ENCODE measurements at places on chromosomes 6 and 20.

- DNase-seq, result no peak
Measured at GRCh38 chr6:6661191-6661590, 72.7 kb downstream of the LY86 start.

GRCh38 chr20:33408716-33409654, 7.7 kb upstream of the CDK5RAP1 start:
- no peak for DNase-seq

GRCh38 chr6:95973976-95974375, 41.8 kb upstream of the FUT9 start:
- no peak for DNase-seq

DNA sequence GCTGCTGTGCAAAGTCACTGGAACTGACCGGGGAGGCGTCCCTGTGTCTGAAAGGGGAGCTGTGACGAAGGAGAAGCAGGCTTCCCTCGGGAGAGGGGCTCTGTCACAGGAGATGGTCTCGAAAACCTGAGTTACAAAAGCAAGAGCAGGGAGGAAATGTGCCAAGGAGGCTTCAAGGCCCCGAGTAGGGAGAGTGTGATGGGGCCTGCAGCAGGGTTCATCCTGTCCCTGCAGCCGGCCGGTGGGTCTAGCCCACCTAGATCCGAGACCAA, 16.7 kb downstream of the DYNLT1 start:
- no peak for DNase-seq

DNA sequence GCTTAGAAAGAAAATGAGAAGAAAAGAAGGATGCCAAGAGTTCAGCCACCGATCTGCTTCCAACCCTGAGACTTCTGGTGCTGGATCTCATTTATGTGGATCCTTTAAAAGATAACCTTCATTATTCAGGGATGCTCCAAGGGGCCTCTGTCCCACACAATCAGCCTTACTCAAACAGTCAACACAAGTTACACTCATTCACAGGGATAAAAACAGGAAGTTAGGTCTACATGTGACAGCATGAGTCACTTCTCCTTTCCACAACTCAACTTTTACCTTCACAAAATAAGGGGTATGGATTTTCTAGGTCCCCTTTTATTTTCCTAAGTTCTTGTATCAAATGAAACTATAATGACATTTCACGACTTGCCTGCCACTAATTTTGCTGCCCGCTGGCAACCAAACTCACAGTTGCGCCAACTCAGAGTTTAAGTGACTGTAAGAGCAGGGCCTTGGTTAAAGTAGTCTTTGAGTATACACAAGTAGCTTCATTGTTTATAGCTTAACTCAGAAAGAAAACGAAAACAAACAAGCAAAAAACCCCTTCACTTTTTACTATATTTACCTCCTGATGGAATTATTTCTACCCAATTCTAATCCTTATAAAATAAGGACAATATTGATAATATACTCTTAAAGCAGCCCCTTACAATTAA, 278.8 kb upstream of the RUNX2 start:
- DNase-seq, result peak; percentile 32

DNA sequence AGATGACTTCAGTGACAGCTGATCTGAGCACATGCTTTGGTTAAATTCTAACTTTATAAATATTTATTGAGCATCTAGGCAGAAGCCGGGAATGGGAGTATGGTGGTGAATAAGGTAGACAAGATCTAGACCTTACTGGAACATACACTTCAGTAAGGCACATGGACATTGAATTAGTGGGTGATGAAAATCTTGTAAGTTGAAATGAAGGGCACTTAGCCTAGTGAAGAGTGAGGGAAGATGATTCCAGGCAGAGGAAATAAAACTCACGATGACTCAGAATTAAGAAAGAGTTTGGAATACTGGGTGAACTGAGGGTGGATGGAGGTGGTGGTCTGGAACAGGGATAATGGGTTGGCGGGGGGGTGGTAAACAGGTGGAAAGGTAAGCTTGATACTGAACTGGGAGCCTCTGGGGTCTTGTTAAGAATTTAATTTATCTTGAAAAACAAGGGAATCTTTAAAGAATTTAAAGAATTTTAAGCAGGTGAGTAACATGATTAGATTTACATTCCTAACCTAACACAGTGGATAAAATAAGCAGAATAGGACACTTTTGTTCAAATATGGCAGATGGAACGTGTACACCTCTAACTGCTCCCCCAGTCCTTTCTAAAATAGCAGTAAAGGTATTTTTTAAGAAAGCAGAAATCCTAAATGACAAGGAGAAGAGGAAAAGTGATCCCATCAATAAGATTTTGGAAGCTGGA, 75.2 kb upstream of the ARHGAP18 start:
- no peak for DNase-seq

DNA sequence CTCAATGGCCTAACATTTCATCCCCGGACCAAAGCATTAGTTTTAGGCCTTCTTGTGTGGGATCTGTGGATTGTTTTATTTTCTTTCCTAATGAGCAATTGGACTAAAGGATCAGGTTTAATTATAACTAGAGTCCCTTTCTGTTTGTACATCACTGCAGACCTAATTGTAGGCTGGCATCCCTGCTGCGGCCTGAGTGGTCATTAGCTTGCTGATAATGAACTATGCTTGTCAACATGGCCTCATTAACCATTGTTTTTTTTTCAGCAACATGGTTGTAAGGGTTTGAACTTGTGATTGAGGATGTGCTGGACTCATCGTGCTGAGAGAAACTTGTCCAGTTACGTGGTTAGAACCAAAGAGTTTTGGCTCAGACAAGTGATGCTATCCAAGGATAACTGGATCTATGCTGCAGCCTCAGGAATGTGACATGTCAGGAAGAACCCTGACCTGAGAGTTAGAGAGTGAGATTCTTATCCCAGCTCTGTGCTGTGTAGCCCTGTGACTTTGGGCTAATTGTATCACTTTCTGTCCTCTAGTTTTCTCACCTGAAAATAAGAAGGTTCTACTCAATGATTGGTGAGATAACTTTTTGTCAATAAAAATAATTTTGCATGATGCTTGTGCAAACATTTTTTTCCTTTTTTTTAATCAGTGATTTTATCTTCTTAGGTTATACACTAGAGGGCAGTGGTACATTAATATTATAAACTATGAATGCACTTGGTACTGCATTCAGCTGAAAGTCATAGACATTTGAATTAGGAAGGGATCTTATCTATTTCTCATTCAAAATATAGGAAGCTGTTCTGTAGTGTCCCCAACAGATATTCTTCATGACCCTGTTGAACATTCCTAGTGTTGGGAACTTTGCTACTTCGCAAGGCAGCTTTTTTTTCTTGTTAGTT, 140.9 kb downstream of the RNF144B start:
- DNase-seq, result peak; percentile 13

GRCh38 chr6:92977018-92977417, 442.3 kb downstream of the EPHA7 start:
- DNase-seq, result no peak

GRCh38 chr20:25045343-25045712, 12.6 kb downstream of the ACSS1 start:
- DNase-seq, result no peak

GRCh38 chr6:35174501-35174900, 33.4 kb upstream of the TCP11 start:
- DNase-seq, result no peak

- no peak for DNase-seq
Measured at GRCh38 chr20:46367967-46368901, 38.2 kb downstream of the ELMO2 start.

- DNase-seq, result no peak
Measured at GRCh38 chr6:149259753-149260152, 57.8 kb upstream of the TAB2 start.

DNA sequence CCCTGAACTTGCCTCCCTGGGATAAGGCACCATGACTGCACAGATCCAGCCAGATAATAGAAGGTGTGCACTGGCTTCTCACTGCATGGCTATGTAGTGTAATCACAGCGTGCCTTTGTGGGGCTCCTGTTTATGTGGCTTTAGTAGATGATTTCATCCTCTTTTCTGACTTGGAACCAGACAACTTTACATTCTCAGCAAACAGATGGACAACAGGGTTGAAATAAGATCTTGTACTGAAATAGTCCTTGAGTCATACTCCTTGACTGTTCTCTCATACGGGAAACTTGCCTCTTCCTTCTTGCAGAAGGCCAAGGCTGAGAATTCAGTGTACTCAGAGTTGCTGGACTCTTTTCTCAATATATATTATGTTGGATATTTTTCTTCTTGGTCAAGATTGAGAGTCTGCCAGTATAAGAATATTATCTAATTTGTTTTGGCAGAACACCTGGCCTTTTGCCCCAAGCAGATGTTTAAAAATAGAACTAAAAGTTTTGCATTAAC, 25.0 kb upstream of the RNF144B start:
- DNase-seq, result peak; percentile 37
